NCI-H510A (cell line): ENCODE measurements at places on chromosomes 7 and 10.

GRCh38 chr7:157189405-157189804 lies 50.7 kb downstream of the UBE3C start:
- no peak for DNase-seq

GRCh38 chr7:135098391-135098790 lies 49.5 kb upstream of the TMEM140 start:
- no peak for DNase-seq

- no peak for DNase-seq
These were observed 16.0 kb downstream of the ADCYAP1R1 start for GRCh38 chr7:31068006-31068675.

GRCh38 chr7:112990624-112991023 lies 96.0 kb downstream of the GPR85 start:
- DNase-seq, result no peak

- no peak for DNase-seq
These were observed 17.1 kb downstream of the PDSS1 start for GRCh38 chr10:26714415-26715136.

- DNase-seq, result peak; percentile 37
These were observed 15.3 kb upstream of the ASB4 start for GRCh38 chr7:95470452-95470851.

GRCh38 chr10:130875116-130875515 lies 436.4 kb downstream of the TCERG1L start:
- no peak for DNase-seq

GRCh38 chr7:1663857-1664651 lies 6.0 kb upstream of the ELFN1 start:
- no peak for DNase-seq

- DNase-seq, result no peak
These were observed 40.2 kb upstream of the FRMD4A start for GRCh38 chr10:14370894-14371293.

DNA sequence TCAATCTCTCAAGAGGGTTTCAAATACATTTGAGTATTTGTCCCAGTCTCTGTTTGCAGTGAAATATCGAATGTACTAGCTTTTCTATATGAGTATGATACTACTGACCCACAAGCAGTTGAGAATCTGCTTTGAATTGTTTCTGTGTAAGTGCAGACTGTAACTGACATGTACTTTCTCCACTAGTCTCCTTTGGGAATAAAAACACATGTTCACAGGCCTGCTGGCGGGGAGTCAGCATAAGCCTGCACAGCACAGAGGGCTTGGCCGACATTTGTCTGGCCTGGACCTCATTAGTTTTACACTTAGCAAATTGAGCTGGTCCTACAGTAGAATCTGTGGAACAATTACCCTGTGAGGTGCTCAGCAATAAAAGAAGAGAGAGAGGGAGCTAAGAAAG lies 72.6 kb downstream of the ITGB8 start:
- DNase-seq, result no peak

- no peak for DNase-seq
These were observed 300.5 kb upstream of the ZMIZ1 start for GRCh38 chr10:78768041-78768835.

GRCh38 chr10:76012716-76013327 lies 581.4 kb downstream of the LRMDA start:
- no peak for DNase-seq

GRCh38 chr7:2493205-2494164 lies 17.3 kb upstream of the GRIFIN start:
- no peak for DNase-seq

GRCh38 chr7:101410743-101411507 lies 48.2 kb downstream of the COL26A1 start:
- DNase-seq, result no peak

DNA sequence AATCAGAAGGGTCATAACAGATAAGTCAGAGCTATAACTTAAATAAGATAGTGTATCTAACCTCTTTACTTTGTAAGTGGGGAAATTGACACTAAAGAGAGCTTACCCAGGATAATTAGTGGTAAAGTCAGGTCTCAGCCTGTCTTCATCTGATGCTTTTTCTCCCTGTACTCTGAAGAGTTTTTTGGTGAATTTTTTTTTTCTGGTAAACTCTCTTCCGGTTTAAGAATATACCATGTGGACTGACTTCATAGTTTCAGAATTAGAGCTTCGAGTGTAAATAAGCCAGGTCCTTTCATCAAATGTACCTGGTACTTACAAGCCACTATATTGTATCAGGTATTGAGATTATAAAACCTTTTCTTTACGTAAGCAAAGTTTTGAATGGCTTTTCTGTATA lies 6.8 kb downstream of the MINPP1 start:
- no peak for DNase-seq

GRCh38 chr10:12811826-12812225 lies 189.7 kb downstream of the CCDC3 start:
- DNase-seq, result no peak

- no peak for DNase-seq
These were observed 23.6 kb upstream of the SEMA3C start for GRCh38 chr7:80942261-80943041.

GRCh38 chr7:130853503-130854279 lies 119.7 kb upstream of the KLF14 start:
- DNase-seq, result no peak

DNA sequence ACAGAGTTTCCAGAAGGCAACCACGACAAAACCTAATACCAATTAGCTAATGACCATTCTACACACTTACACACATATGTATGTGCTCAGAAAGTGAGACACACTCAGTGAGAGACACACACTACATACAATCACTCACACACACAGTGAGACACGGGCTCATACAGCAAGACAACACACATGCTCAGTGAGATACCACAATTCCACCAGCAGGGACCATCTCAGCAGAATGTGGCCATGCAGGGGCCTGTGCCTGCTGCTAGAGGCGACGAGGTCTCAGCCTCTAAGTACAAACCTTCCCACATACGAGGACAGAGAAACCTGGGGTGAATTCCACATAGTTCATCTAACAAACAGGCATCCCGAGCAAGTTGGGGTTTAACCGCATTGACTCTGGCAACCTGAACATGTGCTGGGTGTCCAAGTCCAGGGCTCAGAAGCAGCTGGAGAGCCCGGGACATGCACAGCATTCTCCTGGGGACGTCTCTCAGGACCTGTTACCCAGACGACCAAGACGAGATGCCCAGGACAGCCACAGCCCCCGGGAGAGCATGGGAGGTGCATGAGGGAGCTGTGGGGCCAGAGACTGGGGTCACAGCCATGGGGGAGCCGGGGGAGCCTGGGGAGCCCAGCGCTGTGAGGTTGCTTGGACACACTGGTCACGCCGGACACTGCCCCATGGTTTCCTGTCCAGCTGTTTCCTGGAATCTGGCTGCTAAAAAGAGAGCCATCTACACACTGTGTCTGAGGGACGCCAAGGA lies 523.6 kb downstream of the PTPRN2 start:
- no peak for DNase-seq

DNA sequence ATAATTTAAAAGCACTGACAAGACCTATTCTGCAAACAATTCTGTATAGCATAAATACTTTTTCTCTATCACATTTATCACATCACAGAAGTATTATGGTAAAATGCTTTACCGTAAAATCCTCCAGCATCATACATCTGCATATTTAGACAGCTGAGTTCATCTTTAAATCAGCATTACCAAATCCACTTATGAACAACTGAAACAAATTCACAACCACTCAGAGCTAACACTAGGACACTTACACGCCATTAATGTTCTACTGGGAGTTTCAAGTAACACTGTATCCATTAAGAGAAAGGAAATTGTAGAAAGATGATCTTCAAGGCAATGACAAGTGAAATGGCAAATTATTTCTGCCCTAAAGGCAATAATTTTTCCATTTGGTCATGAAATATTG lies 105.7 kb upstream of the DKK1 start:
- DNase-seq, result no peak

DNA sequence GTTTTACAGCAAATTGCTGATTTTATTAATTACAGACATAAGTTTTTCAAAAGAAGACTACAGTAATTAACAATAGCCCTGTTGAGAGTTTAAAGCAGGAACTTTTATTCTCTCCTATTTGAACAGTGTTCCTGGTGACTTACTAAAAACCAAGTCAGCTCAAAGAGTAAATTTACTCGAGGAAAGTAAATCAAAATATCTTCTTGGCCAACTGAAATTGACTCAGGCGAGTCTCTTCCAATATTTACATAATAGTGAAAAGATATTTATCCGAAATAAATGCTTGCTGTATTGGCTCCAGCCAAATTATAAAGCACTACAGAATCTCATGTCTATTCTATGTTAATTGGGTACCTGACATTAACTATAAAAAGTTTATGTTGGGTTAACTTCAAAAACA lies 13.2 kb downstream of the CYTH3 start:
- no peak for DNase-seq

- DNase-seq, result no peak
These were observed 837.5 kb downstream of the LRMDA start for GRCh38 chr10:76268954-76269353.

- DNase-seq, result no peak
These were observed 187.0 kb downstream of the PPP1R17 start for GRCh38 chr7:31873816-31874597.

DNA sequence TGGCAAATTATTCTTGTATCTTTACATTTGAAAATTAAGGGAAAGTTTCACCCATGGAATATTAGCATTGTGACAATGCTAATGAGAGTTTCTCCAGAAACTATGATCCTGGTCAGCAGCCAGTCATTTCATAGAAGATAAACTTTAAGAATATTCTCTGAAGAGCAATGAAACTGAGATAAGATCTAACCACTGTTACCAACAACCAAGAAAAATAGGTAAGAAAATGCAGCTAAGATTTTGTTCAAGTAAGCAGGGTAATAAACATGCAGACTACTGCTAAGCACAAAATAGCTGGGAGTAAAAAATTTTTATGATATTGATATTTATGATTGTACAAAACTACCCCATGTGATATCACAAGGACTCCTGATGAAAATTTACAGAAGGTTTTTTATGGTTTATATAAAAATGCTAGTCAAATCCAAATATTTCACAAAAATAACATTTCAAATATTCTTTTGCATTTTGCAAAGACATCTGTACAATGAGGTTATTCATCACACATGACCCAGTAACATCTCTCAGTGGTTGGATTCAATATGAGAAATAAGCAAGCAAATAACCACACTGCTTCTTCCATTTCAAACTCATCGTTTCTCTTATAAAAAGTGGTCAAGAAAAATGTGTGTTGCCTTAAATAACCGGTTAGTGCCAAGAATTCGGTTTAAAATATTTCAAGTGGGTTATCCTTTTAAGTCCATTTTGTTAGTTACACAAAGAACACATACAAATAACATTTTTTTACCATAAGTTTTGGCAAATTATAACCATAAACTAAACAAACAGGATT lies 251.6 kb downstream of the DIP2C start:
- DNase-seq, result no peak

DNA sequence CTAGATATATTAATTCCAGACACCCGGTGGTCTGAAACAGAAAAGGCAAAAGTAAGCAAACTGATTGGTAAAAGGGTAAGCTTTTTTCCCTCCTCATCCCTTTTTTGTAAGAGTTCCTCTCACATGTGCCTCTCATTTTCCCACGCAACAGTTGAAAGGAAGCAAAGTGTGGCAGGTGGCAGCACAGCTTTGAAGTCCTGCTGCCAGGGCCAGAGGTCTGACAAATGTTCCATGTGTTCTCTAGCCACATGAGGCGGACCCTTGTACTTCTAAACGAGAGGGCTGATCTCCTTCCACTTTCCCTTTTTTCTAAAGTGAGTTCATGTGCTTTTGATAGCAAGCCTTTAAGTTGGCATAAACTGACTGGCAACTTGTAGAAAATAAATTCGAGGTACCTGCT lies 217.5 kb downstream of the POLR1F start:
- no peak for DNase-seq

GRCh38 chr10:45241865-45242520 lies 73.4 kb downstream of the OR13A1 start:
- DNase-seq, result no peak

DNA sequence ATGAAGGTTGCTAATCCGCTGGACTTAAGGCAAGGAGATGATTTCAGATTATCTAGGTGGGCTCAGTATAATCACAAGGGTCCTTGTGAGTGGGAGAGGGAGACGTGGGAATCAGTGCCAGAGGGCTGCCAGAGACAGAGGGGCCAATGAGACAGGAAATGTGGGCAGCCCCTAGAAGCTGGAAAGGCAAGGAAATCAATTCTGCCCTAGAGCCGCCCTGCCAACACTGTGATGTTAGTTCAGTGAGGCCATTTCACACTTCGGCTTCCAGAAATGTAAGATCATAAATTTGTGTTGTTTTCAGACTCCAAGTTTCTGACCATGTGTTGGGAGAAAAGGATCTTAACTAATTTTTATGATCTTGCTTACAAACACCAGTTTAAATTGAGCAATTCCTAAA lies 3.6 kb upstream of the GPNMB start:
- no peak for DNase-seq

- DNase-seq, result no peak
These were observed 186.5 kb upstream of the GPR26 start for GRCh38 chr10:123479640-123480039.

- no peak for DNase-seq
These were observed 1.4 kb downstream of the ETV1 start for GRCh38 chr7:13988065-13988464.

DNA sequence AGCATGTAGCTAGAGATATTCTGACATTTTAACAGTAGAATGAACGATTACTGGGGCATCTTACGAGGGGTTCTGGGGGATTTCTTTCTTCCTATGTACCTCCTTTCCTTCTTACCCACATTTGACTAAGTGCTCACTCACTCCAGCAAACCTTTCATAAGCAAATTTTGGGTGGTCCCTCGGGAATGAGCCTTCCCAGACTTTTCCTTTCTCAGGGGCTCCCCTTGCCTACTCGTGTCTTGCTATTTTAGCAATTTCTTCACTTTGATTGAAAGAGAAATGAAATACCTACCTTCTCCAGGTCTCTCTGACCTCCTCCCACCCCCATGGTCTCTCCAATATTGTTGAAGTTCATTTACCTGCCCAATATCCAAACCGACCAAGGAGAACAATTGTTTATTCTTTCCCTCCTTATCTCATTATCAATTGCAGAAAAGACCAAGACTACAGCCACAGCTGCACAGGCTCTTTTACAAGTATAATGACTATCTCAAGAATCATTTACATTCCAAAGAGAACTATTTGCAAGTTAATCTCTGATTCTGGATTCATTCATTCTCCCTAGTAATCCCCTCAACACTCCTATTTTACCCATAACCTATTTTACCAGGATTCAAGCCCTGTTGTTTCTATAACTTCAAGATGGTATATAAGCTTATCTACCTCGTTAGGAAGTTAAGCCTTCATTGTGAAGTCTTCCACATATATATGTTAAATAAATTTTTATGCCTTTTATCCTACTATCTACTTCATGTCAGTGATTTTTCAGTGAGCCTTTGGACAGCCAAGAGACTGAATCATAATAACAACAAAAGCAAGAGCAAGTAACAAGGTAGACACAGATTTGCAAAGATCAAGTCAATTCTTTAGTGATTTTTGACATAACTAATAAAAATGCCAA lies 480.6 kb downstream of the IPMK start:
- no peak for DNase-seq

DNA sequence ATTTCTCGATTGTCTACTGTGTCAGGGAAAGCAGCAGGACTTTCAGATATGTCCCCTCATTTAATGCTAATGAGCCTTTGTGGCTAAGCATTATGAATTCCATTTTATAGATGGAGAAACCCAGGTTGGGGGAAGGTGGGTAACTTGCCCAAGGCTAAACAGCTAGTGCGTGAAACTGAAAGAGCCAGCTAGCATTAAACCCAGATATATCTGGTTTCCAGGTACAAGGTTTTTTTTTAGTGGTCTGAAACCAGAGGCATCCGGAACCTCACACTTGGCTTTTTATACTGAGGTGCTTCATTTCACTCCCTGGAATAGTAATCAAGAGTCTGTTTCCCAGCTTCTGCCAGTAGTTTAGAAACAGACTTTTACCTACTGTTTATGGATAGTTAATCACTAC lies 694.8 kb downstream of the PHTF2 start:
- DNase-seq, result no peak
